Endothelial cell of umbilical vein (primary cell): ENCODE measurements at places on chromosomes 12 and 14.
A peak's percentile ranks its signal among the peaks of the same experiment; 100 is the strongest.

DNA sequence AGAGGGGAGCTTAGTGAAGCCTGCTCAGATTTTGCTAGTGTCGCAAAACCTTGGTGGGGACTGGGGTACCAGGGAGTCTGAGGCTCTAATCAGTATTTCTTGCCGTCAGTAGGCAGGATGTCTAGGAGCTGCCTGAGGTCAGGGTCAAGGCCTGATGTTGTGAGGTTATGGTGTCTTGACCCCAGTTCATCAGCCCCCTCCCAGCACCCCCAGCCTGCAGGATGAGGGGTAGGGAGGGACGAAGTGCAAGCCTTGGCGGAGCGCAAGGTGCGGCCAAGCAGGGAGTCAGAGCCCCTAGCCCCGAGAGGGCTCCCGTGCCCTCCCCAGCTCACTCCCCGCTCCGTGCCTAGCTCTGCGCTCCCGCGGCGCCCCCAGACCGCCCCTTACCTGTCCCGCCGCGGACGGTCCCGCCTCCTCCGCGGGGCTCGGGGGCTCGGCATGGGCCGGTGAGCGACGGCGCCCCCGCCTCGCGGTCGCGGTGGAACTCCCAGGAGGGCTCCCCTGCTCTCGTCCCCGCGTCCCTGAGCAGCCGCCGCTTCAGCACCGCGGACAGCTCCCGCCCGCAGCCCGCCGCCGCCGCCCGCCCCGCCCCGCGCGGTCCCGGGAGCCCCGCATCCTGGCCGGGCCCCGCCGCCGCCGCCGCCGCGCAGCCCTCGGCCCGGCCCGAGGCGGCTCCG, 347 bp downstream of the SYNDIG1L start:
- DNase-seq, result peak; percentile 8

DNA sequence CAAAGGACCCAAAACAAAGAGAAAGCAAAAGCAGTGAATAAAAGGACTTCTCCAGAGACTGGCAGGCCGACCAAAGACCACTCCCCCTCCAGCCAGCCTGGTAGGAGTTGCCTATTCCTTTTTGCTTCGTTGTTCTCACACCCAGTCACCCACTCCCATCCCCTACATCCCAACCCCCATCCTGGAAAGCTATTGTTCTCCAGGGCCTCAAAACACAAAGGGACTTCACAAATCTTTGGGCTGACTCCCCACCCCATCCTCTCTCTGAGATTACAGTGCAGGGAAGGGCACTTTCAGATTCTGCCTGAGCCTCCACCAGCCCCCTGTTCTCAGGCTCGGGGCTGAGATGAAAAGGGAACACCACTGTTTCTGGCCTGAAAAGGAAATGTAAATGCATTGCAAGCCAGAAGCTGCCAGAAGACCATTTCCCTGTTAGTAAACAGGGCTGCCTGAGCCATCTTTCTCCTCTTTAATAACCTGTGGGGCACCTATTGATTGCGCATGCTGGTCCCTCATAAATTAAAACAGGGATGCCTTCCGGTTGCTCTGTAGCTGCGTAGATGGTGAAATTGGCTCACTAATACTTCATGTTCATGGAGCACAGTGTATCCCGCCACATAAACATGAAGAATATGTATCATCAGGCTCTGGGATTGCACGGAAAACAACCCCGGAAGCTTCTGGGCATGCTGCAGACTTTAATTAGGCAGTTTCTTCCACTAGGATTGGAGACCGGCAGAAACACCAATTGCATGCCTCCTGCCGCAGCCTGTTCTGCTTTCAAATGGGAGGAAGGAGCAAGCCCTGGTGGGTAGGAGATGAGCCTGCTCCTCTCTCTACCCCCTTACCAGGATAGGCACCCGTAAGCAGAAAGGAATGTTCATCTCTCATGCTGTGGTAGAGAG, 130.3 kb upstream of the FUT8 start:
- DNase-seq, result peak; percentile 54

DNA sequence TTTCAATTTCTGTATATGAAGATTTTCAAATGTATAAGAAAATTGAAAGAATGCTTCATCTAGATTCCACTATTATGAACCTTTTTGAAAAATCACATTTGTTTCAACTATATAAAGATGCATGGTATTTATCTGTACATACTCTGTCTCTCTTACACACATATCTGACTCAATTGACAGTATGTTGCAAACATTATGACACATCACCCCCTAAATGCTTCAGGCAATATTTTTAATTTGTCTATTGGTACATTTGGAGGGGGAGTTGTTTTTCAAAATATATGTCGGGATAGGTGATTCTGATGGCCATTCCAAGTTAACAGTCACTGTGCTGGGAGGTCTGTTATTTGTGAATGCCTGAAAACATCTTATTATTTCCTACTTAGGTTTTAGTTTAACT, 14.4 kb downstream of the PCNX1 start:
- no peak for DNase-seq

DNA sequence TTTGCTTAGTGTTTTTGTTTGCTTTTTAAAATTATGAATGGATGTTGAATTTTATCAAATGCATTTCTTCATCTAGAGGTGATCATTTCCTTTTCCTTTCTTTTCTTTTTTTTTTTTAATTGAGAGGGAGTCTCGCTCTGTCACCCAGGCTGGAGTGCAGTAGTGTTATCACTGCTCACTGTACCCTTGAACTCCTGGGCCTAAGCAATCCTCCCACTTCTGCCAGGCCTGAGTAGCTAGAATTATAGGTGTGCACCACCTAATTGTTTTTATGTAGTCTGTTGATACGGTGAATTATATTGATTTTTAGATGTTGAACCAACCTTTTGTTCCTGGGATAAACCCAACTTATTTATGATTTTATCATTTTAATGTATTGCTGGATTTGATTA, 1.5 kb upstream of the CDKL1 start:
- no peak for DNase-seq

DNA sequence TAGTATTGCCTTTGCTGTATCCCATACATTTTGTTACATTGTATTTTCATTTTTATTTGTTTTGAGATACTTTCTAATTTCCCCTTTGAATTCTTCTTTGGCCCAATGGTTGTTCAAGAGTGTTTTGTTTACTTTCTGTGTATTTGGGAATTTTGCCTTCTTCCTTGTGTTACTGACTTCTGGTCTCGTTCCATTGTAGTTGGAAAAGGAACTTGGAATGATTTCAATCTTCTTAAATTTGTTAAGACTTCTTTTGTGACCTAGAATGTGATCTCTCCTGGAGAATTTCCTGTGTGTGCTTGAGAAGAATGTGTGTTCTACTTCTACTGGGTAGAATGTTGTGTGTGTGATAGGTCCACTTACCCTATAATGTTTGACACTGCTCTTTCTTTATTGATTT, 304.4 kb upstream of the RTL1 start:
- peak; percentile 4 for DNase-seq

DNA sequence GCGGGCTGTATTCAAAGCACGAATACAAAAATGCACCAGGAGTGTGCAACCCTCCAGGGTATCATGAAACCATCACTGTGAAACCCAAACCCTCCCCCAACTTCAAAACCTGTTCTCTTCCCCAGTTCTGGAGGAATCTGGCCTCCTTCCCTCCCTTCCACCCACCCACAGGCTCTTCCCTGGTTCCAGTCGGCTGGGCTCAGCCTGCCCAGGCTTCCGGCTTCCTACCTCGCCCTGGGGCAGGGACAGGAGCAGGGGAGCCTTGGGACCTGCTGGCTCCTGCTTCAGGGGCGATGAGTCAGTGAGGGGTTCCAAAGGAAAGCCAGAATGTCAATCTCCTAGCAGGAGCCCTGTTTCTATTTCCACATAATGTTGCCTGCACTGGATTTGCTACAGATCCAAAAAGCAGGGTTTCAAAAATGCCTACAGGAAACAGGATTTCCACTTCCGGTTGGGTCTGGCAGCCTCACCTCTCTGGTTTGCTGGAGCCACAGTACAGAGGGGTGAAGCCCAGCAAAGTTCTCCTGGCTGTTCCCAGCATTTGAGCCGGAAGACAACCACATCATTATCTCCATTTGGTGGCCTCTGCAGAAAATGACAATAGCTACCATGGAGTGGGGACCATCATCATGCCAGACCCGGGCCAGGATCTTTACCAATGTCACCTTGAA, 278.3 kb downstream of the DPF3 start:
- peak; percentile 20 for DNase-seq

DNA sequence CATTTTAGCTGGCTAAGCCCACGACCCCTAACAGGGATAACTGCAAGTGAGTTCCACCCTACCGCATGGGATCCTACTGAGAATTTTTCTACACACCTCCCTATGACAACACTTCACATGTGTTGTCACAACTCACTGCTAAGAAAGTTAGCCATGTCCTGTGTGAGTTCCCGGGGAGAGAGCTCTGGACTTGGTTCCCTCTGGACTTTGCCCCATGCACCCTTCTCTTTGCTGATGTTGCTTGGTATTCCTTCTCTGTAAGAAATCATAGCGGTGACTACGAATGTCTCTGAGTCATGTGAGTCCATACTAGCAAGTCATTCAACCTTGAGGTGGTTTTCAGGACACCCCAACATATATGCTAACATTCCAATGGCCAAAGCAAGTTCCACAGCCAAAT, 9.5 kb upstream of the CDKN3 start:
- DNase-seq, result no peak

- DNase-seq, result no peak
Observed at GRCh38 chr14:90985601-90986242, 74.7 kb downstream of the RPS6KA5 start.

- peak; percentile 11 for DNase-seq
Observed at GRCh38 chr12:1444142-1444516, 150.3 kb downstream of the FBXL14 start.

- DNase-seq, result no peak
Observed at GRCh38 chr12:24797901-24798300, 151.0 kb downstream of the BCAT1 start.

DNA sequence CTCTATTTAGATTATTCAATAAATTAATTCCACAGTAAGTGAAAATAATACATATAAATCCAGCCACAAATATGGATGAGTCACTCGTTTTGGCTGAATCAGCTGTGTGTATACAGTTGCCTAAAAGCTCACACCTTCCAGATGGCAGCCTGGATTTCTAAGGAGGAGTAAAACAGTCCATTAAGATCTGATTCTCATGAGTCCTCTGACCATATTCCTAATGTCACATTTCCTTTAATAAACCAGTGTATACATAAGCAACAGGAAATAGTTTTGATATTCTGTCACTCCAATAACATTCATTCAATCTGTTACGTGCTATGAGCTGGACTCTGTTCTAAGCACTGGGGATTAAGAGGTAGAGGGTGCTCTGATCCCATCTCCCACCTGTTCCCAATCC, 21.8 kb downstream of the MDM1 start:
- DNase-seq, result peak; percentile 88

GRCh38 chr12:112937741-112938719, at the start of gene OAS3:
Gene OAS3 (plus strand): TSS chr12:112938474. CDS start chr12:112938531, 57 bp downstream.
- peak; percentile 57 for DNase-seq

- DNase-seq, result no peak
Observed at GRCh38 chr14:53491884-53492277, 338.8 kb upstream of the DDHD1 start.

GRCh38 chr12:109673884-109674283, 39.7 kb upstream of the FAM222A start:
- no peak for DNase-seq

DNA sequence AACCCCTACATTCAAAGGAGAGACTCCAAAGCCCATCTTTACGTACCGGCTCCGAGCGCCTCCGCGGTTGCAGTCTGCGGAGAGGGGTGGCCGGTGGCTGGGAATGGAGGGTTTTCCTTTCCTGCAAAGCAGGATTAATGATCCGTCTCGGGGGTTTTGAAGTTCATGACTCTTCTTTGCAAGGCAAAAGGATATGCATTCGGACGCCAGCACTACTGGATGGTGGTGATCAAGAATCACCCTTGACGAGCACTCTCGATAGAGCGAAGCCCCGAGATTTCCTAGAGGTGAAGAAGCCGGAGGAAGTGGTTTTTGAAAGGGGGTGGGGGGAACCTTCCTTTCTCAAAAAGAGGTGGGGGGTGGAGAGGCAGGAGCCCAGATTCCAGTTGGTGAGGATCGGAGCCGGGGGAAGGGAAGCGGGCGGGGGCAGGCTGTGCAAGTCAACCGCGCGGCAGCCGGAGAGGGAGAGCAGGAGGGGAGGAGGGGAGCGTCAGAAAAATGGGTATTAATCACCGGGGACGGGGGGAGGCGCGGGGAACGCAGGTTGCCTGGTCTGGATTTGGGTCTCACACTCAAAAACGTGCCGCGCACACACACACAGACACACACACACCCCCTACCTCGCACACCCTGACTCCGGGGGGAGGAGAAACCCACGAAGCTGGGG, at the start of gene GRIN2B:
Gene GRIN2B (minus strand): TSS at position 307 of the 667 bp plus-strand sequence. CDS start 115,394 bp downstream, outside the sequence.
- DNase-seq, result no peak

DNA sequence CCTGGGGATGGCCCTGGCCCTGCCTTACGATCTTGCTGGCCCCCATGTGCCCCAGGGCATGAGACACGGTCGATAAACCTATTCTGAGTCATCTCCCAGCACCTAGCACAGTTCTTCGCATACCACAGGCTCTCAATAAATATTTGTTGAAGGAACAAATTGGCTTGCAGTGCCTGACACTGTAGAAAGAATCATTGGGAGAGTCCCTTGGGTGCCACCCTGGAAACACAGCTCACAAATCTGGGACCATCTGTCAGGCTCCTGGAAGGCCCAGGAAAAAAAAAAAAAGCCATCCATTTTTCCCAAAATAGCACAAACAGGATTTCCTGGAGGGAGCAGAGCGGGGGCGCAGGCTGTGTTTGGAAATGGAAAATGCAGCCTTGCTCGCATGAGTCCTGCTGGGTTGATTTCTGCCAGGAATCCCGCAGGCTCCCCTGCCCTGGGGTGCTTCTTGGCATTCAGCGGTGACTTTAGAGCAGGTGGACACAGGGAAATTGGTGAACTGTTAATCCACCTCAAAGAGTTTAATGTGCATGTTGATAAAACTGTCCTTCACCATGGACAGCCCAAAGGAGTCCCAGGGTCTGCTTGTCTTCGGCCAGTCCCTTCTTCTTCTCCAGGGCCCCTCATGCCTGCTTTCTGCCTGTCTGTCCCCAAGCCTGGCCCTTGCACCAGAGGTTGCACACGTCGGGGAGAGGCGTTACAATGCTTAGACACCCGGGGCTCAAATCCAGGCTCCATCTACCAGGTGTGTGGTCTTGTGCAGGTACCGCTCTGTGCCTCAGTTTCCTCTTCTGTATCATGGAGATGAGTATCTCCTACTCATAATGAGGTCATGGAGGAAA, 106.1 kb upstream of the RFLNA start:
- DNase-seq, result peak; percentile 41

- DNase-seq, result no peak
Observed at GRCh38 chr12:1212526-1212925, 221.5 kb downstream of the ERC1 start.

- DNase-seq, result no peak
Observed at GRCh38 chr12:43662736-43663135, 95.9 kb downstream of the PUS7L start.

GRCh38 chr12:132046561-132046960, 96.8 kb downstream of the EP400 start:
- DNase-seq, result peak; percentile 10

GRCh38 chr12:46517579-46517962, 145.0 kb upstream of the SLC38A2 start:
- DNase-seq, result no peak

- DNase-seq, result no peak
Observed at GRCh38 chr14:106209755-106210154, 683.4 kb downstream of the TMEM121 start.

DNA sequence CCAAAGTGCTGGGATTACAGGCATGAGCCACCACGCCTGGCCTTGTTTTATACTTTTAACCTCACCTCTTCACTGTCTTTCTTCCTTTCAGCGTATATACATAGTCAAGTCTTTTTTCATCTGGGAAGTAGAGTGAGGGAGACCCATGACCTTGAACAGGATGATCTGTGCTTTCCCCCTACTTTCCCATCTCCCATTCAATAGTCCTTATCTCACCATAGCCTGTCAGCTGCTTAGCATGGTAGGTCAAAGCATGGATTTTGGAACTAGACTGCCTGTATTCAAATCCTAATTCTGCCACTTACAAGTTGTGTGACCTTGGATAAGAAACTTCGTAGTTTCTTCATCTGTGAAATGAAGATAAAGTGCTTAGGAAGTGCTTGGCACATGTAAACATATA, 96.4 kb upstream of the MON2 start:
- no peak for DNase-seq
